Posterior vena cava (tissue), 2 donors: ENCODE measurements at places on chromosomes 7 and 10.

DNA sequence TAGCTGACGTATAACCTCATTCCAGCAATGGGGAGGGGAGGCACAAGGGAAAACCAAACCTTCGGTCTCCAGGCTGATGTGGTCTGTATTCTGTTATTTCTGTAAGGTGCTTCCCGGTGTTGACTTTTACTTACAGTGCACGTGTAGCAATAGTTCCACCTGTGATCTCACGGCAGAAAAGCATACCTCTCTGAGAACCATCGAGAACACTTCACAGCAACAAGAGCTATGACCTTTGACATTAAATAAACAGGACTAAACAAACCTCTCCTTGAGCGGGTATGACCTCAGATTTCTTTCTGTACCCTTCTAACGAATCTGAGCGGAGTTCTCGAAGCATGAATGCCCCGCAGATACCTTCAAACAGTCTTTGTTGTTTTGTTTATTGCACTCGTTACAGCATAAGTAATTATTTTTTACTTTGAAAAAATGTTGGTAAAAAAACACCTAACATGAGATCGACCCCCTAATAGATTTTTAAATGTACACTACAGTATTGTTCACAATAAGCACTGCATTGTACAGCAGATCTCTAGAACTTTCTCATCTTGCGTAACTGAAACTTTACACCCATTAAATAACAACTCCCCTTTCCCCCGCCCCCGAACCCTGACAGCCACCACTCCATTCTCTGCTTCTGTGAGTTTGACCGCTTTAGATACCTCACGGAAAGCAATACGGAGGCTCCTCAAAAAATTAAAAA lies 282.3 kb downstream of the GATA3 start:
- no peak for DNase-seq

- no peak for DNase-seq
Observed at GRCh38 chr10:32169556-32169955, 113.3 kb upstream of the KIF5B start.

DNA sequence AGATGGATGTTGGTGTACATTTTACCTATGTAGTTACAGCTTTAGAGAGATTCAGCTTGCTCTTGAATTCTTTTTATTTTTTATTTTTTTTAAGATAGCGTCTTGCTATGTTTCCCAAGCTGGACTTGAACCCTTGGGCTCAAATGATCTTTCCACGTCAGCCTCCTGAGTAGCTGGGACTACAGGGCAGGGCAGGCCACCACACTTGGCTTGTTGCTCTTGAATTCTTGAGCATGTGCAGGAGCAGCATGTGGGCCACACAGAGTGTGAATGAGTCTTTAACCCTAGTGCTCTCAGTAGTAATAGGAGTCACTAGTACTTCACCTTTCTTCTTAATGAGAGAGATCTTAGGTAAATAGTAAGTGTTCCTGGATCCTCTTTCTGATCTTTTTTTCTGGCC lies 26.7 kb upstream of the CYCS start:
- DNase-seq, result no peak

DNA sequence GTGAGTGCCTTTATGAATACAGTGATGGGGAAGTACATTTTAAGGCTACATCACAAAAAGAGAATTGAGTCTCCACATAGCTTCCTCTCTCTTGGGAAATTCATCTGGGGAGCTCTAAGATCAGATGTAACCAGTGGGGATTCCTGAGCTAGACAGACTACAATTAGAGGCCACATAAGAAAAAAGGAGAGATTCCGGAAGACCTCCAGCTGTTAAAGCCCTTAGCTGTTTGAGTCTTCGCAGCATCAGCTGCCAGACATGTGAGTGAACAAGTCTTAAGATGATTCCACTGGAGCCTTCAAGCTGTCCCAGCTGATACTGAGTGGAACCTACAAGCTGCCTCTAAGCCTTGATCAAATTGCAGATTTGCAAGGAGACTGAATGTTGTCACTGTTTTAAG lies 448.5 kb downstream of the NXPH1 start:
- DNase-seq, result no peak

DNA sequence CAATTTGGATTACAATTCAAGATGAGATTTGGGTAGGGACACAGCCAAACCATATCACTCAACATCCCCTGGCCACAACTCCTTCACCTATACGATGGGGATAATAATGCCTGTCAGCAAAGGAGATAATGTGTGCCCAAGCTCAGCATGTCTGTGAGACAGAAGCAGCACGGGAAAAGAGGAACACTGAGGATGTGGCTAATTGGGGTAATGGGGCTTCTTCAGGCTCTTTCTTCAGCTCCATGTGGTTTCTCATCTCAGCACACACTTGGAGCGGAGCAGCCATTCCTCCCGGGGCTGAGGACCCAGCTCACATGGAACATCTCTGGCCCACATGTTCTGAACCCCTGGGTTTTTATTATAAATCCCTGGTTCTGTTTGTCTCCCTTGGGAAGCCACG lies 136.0 kb upstream of the NAMPT start:
- no peak for DNase-seq

DNA sequence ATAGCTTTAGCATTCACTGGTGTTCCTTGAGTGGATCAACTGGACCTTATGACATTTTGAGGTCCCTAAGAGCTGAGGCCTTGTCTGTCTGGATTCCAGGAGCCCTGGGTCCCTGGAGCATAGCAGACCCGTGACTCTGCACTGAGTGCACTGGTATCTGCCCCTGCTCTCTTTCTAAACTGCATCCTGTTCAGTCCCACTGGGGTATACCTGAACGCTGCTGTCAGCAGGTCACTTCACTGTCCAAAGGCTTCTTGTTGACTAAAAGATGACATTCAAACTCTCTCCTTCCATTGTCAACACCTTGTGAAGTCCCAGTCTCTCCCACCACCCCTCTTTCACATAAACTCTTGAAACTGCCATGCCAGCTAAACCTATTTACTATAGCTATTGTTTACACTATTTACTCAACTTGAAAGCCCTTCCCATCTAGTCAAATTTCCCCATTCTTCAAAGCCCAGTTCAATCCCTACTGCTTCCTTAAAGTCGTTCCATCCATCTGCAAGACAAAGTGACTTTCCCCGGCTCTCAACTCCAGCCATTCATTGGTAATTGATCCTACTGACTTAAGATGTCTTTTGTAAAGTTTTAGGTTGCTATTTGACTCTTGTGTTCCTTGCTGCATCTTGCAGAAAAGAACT lies 523.3 kb downstream of the KCNMA1 start:
- DNase-seq, result no peak

- peak; percentile 43 for DNase-seq
Observed at GRCh38 chr7:155449869-155450557, 7.9 kb upstream of the EN2 start.

GRCh38 chr10:124332426-124332825 lies 86.3 kb downstream of the OAT start:
- no peak for DNase-seq

- peak; percentile 24 for DNase-seq
Observed at GRCh38 chr10:79038841-79039201, 29.9 kb upstream of the ZMIZ1 start.

DNA sequence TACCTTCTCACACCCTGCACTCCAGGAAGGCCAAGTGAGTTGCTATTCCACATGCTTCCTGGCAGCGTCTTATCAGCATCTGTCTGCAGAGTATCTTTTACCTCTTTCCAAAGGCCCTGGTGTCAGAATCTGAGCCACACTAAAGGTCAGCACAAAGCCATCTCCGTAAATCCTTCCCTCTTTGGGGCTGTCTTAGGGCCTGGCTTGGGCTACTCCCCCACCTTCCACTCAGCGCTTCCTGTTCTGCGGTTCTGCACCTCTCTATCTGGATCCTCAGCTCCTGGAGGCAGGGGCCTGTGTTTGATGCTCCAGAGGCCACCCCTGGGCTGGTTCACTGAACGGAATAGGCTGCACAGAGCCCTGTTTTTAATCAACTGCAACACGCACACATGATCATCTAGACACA lies 334.8 kb upstream of the GALNT17 start:
- DNase-seq, result no peak

- no peak for DNase-seq
Observed at GRCh38 chr7:154373956-154374355, 321.8 kb downstream of the DPP6 start.

GRCh38 chr10:125193306-125193877 lies 33.0 kb upstream of the CTBP2 start:
- DNase-seq, result no peak

DNA sequence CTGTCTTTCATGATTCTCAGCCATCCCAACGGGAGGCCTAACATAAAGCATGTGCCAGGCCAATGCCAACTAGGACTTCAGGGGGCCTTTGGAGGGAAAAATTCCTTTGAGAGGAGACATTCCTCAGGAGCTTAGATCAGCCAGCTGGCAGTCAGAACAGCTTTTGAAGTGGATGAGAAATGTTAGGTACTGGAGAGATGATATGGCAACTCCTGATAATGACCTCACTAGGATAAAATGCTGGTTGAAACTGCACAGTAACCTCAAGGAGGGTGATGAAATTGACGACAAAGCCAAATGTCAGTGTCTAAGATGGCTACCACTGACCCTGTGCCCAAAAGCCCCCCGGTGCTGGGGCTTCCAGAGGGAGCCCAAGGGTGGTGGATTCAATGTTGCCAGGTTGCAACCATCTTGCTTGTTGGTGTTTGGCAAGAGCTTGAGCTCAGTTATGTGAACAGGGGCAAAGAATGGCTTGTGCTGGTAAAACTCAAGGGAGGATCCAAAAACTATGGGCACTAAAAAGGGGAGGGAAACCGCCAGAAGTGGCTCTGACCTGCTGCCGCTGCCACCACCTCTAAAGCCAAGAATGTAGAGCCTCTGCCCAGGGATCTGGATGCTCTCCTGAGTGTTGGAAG lies 121.2 kb downstream of the UBE2H start:
- DNase-seq, result no peak

DNA sequence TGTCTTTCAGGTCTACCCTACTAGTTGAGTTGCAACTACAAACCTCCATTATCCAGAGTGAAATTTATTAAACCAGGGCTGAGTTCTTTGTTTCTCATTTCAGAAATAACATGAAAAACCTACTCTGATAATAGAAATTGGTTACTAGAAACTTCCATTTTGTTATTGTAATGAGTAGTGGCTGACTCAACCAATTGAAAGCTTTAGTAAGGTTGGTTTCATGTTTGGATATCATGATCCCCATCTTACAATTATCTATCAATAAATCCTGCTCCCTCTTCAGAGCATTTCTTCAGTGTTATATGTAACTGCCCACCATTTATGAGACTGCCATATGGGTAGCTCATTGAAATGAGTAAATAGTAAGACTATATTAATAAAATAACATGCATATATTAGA lies 16.9 kb downstream of the MDFIC start:
- DNase-seq, result no peak

DNA sequence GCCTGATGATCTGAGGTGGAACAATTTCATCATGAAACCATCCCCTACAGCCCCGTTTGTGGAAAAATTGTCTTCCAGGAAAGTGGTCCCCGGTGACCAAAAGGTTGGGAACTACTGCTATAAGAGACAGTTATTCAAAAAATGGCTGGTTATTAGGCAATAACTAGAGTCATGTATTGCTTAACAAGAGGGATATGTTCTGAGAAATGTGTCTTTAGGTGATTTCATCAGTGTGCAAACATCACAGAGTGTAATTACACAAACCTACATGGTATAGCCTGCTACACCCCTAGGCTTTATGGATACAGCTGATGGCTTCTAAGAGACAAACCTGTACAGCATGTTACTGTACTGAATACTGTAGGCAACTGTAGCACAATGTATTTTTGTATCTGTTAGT lies 71.3 kb upstream of the CSTF2T start:
- DNase-seq, result no peak

- DNase-seq, result no peak
Observed at GRCh38 chr10:5478694-5479305, 20.6 kb downstream of the CALML5 start.

DNA sequence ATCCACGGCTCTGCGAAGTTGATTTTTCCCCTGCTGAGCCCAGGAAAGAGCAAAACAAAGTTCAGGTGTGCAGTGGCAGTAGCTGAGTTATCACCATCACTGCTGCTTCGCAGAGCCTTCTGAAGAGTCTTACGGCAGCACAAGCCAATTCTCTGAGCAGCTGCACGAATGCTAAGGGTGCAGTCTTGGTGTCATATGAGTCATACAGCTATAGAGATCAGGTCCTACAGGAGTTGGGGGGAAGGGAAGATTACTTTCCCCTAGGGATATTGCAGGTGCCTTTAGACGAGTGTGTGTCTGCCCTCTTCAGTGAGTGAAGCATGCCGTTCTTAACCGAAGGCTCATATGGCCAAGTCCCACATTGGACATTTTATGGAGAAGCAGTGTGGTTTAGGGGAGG lies 227.8 kb downstream of the CELF2 start:
- no peak for DNase-seq

DNA sequence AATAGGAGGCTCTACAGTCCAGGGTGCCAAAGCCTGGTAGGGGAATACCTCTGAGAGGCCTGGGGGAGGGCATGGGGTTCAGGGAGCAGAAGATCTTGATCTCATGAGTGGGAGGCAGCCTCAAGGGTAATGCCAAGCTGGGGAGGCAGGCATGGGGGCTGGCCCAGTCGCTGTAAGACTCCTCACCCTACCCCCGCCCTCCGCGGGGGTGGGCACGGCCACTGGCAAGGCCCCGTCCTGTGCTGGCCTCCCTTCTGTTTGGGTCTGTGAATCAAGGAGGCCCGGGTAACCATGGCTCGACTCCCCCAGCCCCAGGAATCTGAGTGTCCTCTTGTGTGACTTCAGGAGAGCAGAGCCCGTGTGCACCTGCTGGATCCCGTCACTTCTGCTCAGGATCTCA lies 473.9 kb downstream of the PLXNA4 start:
- no peak for DNase-seq
